SJCRH30 (cell line): ENCODE measurements at places on chromosomes 7 and 10.

DNA sequence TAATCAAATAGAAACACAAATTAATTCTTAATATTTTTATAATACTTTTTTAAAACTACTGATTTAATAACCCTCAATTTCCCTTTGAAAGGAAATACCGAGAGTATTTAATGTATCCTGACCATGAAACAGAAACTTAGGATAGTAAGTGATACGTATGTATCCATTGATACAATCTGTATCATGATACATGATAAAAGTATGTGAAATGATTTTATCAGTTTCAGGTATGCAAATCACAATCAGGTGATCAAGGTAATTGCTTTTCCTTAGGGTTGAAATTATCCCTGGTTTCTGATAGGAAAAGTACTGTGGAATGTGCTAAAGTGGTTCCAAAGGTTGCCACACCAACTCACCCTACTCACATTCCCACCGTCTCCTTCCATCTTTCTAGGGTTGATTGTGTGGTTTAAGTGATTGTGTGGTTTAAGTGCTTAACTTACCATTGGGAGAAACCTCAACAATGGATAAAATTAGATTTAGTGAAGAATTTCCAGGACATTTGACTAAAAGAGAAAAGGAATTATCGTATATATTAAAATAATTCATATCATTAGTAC lies 138.3 kb downstream of the LRRN3 start:
- no peak overlapping the region for H3K4me3 ChIP-seq
- DNase-seq: no peak
- H3K27ac ChIP-seq: no peak overlapping the region
- H3K4me1 ChIP-seq: peaks cover 5% of the 10 kb centered on the region; the same call in 1 of the 2 replicates

DNA sequence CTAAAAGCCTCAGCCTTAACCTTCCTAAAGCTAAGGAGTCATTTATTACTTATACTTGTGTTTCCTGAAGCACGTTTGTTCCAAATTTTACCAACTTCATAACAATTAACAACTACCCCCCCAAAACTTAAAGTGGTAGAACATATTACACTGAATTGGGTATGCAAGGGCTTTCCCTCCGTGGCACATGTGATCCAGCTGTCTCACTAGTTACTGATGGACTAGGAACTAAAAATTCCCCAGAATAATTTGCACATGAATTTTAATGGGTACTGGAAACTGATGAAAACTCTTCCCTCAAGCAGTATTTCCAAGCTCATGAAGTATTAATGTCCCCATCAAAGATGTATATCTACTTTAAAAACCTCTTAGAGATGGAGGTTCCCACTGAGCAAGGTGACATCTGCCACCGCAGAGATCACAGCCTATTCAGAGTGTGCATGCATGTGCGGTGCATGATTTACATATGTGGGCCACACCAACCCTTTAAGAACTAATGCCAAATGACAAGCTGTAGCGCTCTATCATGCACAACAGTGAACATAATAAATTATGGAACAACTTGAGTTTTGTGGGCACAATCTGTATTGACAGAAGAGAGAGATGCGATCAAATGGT lies 139.9 kb upstream of the ADCY1 start:
- H3K27me3 ChIP-seq: peaks cover 9% of the 10 kb centered on the region; the same call in 1 of the 2 replicates
- no peak overlapping the region for H3K4me3 ChIP-seq
- H3K36me3 ChIP-seq: no peaks in the 10 kb centered on the region

DNA sequence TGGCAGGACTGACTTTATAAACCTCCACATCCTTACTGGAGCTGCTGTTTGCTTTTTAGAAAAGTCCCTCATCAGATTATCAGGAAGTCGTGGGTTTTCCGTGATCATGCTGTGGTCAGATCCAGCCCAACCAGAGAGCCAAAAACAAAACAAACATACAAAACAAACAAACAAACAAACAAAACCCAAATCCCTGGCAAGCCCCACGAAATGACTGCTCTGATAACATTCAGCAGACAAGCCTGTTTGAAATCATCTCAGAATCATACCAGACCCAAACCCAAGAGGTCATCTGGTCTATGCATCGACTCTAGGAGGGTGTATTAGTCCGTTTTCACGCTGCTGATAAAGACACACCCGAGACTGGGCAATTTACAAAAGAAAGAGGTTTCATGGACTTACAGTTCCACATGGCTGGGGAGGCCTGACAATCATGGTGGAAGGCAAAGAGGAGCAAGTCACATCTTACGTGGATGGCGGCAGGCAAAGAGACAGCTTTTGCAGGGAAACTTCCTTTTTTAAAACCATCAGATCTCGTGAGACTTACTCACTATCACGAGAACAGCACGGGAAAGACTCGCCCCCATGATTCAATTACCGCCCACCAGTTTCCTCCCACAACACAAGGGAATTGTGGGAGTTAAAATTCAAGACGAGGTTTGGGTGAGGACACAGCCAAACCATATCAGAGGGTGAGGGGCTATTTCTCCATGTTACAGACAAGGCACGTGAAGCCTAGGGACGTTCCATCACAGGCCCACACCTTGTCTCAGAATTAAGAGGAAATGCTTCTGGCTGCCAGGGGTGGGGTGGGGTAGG lies 85.7 kb downstream of the PARP12 start:
- no peaks in the 10 kb centered on the region for H3K27me3 ChIP-seq
- no peak overlapping the region for H3K27ac ChIP-seq
- peak overlapping the region; percentile 54 for H3K4me3 ChIP-seq
- no peak for DNase-seq
- no peaks in the 10 kb centered on the region for H3K4me1 ChIP-seq
- no peaks in the 10 kb centered on the region for H3K36me3 ChIP-seq

DNA sequence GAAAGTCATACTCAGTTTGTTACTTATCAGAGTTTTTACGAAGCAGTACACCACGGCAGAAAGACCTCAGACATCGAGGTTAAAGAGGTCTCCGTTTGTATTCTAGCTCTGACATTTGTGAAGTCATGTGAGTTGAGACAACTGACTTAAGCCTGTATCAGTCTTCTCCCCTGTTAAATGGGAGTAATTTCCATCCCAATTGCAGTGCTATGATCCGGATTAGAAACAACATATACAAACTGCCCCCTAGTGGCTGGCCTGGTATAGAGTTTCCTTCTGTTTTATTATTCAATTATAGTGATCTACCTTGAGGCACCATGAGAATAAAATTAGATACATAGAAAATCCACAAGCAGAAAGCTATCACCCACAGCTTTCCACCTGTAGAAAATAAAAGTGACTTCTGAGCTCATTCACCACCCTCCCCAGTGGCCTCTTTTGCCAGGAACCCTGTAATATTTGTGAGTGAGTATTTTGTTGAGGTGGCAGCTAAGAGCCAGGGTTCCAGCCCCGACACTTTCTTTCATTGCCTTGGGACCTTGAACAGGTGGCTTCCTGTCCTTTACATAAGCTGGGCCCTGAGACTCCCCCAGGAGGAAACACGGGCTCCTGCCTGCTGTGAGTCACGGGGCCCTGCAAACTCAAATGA lies 607.2 kb upstream of the MGMT start:
- H3K27ac ChIP-seq: no peak overlapping the region
- no peaks in the 10 kb centered on the region for H3K27me3 ChIP-seq
- H3K36me3 ChIP-seq: no peaks in the 10 kb centered on the region
- no peak for DNase-seq
- H3K4me1 ChIP-seq: no peaks in the 10 kb centered on the region; the same call in 1 of the 2 replicates

DNA sequence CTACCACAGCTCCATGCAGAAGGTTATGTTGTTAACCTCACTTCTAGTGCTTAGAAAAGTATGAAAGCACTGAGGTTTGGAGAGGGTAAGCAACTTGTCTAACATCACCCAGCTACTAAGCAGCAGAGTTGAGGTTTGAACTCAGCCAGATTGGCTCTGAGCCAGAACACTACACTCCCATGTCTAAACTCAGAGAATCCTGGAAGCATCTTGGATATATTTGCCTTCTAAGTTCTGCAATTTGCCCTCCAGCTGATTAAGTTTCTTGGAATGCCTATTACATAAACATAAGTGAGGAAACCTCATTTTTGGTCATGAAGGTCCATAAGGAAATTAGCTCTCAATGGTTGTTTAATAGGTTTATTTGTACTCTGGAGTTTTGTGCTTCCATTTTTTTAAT lies 78.1 kb upstream of the PHYHIPL start:
- no peaks in the 10 kb centered on the region for H3K4me1 ChIP-seq
- H3K4me3 ChIP-seq: no peak overlapping the region
- H3K36me3 ChIP-seq: no peaks in the 10 kb centered on the region
- H3K27me3 ChIP-seq: no peaks in the 10 kb centered on the region
- DNase-seq: no peak

GRCh38 chr7:605661-606450 lies 86.2 kb upstream of the PDGFA start:
- H3K4me3 ChIP-seq: no peak overlapping the region
- no peaks in the 10 kb centered on the region for H3K4me1 ChIP-seq
- no peak overlapping the region for H3K27ac ChIP-seq

DNA sequence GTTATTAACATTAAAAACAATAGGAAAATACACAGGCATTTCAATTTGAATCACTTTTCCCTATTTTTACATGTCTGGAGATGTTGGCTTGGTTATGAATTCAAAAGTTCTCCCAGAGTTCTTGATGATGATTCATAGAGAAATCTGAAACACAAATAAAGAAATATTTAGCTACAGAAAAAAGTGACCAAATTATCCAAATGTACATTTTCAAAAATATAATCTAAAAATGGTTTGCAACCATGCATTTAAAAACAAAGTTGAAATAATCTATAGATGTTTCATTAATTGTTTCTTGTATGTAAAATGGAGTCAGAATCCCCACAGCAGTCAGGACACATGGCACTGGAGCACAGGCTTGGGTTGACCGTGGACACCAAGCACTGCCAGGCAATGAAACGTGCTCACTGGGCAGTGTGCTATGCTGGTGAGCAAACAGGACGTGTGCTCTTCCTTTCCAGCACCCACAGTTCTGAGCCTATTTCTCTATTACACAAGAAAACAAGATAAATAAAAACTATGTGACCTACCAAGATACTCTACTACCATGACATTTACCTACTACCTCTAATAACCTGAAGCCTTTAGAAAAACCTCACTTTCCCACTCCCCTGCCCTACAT lies 44.1 kb upstream of the PTPRN2 start:
- DNase-seq: no peak
- no peaks in the 10 kb centered on the region for H3K4me1 ChIP-seq
- no peak overlapping the region for H3K4me3 ChIP-seq
- peaks cover 67% of the 10 kb centered on the region for H3K36me3 ChIP-seq
- no peaks in the 10 kb centered on the region for H3K27me3 ChIP-seq

DNA sequence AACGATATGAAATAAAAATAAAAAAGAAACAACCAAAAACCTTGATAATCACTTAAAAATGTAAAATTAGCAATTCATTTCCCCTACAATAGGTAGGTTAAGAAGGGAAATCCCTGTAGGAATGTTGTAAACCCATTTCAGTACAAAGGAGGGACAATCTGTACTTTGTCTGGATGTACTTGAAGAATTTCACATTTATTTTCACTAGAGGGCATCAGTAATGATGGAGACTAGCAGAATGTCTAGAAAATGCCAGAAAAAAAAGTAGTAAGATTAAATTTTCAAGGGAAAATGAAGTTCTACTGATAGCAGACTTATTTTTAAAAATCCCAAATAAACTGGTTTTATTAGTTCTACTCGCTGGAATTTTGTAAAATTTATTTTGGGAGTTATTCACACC lies 209.0 kb upstream of the FZD1 start:
- H3K4me3 ChIP-seq: no peak overlapping the region
- no peaks in the 10 kb centered on the region for H3K27me3 ChIP-seq
- H3K36me3 ChIP-seq: peaks cover 4% of the 10 kb centered on the region
- peaks cover 7% of the 10 kb centered on the region; the same call in 1 of the 2 replicates for H3K4me1 ChIP-seq
- no peak overlapping the region for H3K27ac ChIP-seq

- H3K36me3 ChIP-seq: no peaks in the 10 kb centered on the region
- no peaks in the 10 kb centered on the region for H3K4me1 ChIP-seq
- no peak overlapping the region for H3K27ac ChIP-seq
- no peak overlapping the region for H3K4me3 ChIP-seq
- no peak for DNase-seq
These were observed 114.5 kb upstream of the PRKCQ start for GRCh38 chr10:6694447-6695140.

DNA sequence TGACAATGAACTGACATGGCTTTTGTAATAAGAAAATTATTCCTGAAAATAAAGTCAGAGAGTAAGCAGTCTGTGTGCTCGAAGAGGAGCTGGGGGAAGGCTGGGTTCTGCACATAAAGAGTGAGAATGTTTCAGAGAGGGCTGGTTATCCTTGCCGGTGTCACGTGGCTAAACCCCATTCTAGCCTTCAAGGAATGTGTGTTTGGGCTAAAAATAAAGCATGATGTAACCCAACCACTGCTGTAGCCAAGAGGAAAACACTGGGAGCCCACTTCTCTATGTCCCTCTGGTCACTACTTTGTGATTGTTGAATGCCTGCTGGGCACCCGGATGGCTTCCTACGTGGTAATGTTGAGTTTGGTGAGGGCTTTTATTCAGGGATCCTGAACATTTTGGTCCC lies 23.5 kb downstream of the WDFY4 start:
- no peaks in the 10 kb centered on the region for H3K36me3 ChIP-seq
- no peaks in the 10 kb centered on the region for H3K4me1 ChIP-seq
- no peak overlapping the region for H3K4me3 ChIP-seq
- H3K27me3 ChIP-seq: no peaks in the 10 kb centered on the region
- no peak for DNase-seq

- peak; percentile 99 for DNase-seq
- H3K4me3 ChIP-seq: peak overlapping the region; percentile 86
- H3K27me3 ChIP-seq: no peaks in the 10 kb centered on the region; the same call in 1 of the 2 replicates
- peaks cover 13% of the 10 kb centered on the region for H3K4me1 ChIP-seq
- peak overlapping the region; percentile 71 for H3K27ac ChIP-seq
These were observed 104.4 kb upstream of the ZNF92 start for GRCh38 chr7:65269150-65269856.

DNA sequence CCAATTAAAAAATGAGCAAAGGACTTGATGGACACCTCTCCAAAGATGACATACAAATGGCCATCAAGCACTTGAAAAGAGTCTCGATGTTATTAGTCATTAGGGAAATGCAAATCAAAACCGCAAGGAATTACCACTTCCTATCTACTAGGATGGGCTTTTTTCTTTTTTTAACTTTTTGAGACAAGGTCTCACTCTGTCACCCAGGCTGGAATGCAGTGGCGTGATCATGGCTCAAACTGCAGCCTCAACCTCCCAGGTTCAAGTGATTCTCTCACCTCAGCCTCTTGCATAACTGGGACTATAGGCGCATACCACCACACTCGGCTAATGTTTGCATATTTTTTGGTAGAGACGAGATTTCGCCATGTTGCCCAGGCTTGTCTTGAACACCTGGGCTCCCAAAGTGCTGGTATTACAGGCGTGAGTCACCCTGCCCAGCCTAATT lies 13.6 kb downstream of the NKX1-2 start:
- no peaks in the 10 kb centered on the region for H3K27me3 ChIP-seq
- H3K4me1 ChIP-seq: peaks cover 13% of the 10 kb centered on the region
- no peak for DNase-seq

DNA sequence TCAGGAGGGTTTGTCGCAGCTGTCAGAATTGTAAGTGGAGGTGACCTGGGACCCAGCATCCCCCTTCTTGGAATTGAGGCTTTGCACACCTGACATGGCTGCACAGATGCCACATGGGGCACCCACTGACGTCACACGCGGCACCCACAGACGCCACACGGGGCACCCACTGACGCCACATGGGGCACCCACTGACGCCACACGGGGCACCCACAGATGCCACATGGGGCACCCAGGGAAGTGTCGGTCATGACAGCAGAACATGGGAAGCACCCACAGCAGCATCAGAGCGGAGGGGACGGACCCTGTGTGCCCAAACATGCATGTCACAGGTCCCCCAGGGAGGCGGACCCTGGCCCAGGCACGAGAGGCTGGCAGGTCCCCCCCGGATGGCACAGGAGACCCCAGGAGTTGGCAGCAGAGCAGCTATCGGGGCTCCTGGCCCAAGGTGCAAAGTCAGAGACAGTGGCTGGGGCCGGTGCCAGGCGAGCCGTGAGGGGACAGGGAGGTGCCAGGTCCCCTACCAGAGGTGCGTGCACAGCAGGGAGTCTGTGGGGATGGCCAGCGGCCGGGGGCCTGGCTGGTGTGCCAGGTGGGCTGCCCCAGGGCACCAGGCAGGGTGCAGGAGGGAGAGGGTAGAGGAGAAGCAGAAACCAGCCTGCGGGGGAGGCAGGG lies 21.1 kb downstream of the KNDC1 start:
- H3K27ac ChIP-seq: no peak overlapping the region
- no peak for DNase-seq
